ENCODE measurements at places on chromosomes 16 and 17. TPM values are rescaled to one million over a fixed set of nuclear protein-coding genes. Genes with fewer than 3 reads are reported as not detected.

SDR42E1 gene
- 2.2 TPM for polyA plus RNA-seq

NOD2 gene
- 0.06 TPM for polyA plus RNA-seq

MYH11 gene
- polyA plus RNA-seq: 0.39 TPM

TSPAN10 gene
- polyA plus RNA-seq: 0.98 TPM

EZH1 gene
- polyA plus RNA-seq: 30.2 TPM

SYCE1L gene
- 1.9 TPM for polyA plus RNA-seq

NOL11 gene
- polyA plus RNA-seq: 49.1 TPM

KRTAP3-2 gene
- polyA plus RNA-seq: not detected

GPR142 gene
- not detected for polyA plus RNA-seq

CA10 gene
- not detected for polyA plus RNA-seq

PPY gene
- polyA plus RNA-seq: not detected

DNAH3 gene
- polyA plus RNA-seq: not detected

TEKT1 gene
- not detected for polyA plus RNA-seq

ARHGAP27 gene
- polyA plus RNA-seq: 38.9 TPM

KRT39 gene
- polyA plus RNA-seq: not detected

JMJD6 gene
- 18.5 TPM for polyA plus RNA-seq

KCNAB3 gene
- polyA plus RNA-seq: 0.25 TPM

SCNN1B gene
- polyA plus RNA-seq: not detected

ABCC6 gene
- 0.09 TPM for polyA plus RNA-seq

GUCY2D gene
- polyA plus RNA-seq: 0.98 TPM

TNFSF13 gene
- polyA plus RNA-seq: 1.1 TPM

GCGR gene
- not detected for polyA plus RNA-seq

KRTAP2-2 gene
- not detected for polyA plus RNA-seq

CEP295NL gene
- not detected for polyA plus RNA-seq

ALDH3A1 gene
- not detected for polyA plus RNA-seq

SPATA22 gene
- polyA plus RNA-seq: not detected

INPP5K gene
- 72.9 TPM for polyA plus RNA-seq

MYO15A gene
- polyA plus RNA-seq: 0.43 TPM

C17orf107 gene
- 0.95 TPM for polyA plus RNA-seq

FOXN1 gene
- not detected for polyA plus RNA-seq

NLRC3 gene
- 22.2 TPM for polyA plus RNA-seq

ACAP1 gene
- 234 TPM for polyA plus RNA-seq

CACNG1 gene
- not detected for polyA plus RNA-seq

TUBB3 gene
- 0.22 TPM for polyA plus RNA-seq

UQCRC2 gene
- polyA plus RNA-seq: 188 TPM

FBXW10 gene
- not detected for polyA plus RNA-seq

ASGR2 gene
- polyA plus RNA-seq: not detected

GPRC5C gene
- polyA plus RNA-seq: not detected

SCIMP gene
- polyA plus RNA-seq: 0.33 TPM

SOX8 gene
- 2.3 TPM for polyA plus RNA-seq

NRN1L gene
- polyA plus RNA-seq: not detected

All from naive thymus-derived CD4-positive, alpha-beta T cell (primary cell).